ENCODE measurements at places on chromosomes 11 and 22.

DNA sequence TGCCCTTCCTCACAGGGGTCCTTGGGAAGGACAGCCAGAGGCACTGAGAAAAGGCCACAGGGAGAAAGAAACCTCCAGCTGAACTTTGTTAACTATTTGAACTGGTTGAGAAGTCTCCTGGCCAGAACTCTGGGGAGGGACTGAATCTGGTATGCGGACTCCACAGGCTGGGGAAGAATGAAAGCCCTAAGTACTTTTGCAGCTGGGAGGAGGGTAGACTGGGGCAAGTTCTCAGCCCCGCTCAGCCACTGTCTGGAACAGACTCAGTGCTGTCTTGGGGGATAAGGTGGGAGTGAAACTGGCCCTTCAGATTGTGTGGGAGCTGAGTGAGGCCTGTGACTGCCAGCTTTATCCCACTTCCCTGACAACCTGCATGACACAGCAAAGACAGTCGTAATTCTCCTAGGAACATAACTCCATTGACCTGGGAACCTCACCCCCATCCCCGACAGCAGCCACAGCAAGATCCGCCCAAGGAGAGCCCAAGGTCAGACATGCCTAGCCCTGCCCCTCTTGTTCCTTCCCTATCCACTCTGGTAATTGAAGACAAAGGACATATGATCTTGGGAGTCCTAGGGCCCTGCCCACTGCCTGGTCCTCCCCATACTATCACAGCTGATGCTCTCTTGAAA is 475.1 kb upstream of the CNTN5 start:
- no peak for DNase-seq

DNA sequence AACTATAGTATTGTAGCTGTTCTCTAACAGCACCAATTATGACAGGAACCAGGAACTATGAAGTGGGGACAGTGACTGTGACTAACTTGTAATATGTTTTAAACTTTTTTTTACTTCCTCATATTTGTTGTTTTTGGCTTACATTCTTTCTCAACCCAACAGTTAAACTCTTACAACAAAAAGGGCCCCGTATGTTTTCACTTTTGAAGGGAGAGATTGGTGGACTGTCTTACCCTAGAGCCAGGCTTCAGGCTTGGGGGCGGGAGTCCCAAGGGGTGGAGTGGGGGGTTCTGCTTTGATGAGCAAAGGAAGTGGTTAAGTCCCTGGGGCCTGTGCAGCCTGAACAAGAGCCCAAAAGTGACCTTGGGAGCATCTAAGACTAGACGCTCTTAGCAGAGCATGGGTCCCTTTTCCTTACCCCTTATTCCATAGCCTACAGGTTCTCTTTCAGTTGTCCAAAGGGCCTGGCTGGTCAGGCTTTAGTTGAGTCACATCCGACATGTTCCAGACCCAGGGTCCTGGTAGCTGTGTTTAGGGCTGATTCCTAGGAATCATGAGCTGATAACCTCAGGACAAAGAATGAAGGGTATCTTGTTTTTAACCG is 38.8 kb downstream of the STIM1 start:
- DNase-seq, result no peak

- peak; percentile 52 for DNase-seq
Measured at GRCh38 chr22:31637447-31637890, 24.5 kb downstream of the PISD start.

- no peak for DNase-seq
Measured at GRCh38 chr22:49037701-49038245, 789.9 kb downstream of the BRD1 start.

DNA sequence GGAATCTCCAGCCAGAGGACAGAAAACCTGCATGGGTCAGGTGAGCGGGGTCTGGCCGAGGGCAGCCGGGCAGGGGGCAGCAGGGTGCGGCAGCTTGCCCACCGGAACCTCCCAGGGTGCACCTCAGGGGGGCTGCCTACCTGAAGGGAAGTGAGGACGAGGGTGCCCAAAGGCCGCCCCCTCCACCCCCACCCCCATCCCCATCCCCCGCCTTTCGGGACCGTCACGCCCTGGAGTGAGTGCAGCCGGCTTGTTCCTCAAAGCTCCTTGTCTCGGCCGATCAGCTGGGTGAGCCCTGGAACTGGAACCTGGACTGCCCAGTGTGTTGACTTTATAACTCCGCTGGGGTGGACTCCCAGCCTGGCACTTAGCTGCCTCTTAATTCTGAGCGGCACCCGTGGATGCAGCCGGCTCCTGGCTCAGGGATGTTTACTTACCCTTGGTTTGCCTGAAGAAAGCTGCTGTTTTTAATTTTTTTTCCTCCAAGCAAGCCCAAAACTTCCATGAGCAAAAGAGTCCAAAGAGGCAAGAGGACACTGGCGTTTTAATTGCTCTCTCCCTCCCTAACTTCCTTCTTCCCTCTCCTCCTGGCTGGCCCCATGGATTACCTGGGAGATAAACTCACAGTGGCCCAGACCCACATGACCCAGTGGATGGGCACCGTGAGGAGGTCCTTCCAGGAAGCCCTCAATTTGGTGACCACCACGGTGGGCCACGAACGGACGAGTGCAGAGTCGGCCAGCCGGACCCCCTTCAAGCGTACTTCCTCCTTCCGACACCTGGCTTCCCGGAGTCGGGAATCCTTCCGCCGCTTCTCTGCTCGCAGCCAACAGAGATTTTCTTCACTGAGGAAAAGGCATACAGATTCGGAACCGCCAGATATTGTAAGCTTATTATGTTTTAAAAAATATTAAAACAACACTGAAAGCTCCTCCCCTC is 87.8 kb upstream of the CRYBB3 start:
- no peak for DNase-seq

- DNase-seq, result no peak
Measured at GRCh38 chr22:40256516-40256915, 78.8 kb downstream of the TNRC6B start.

GRCh38 chr11:2689651-2690575 is 9.9 kb downstream of the KCNQ1OT1 start:
- DNase-seq, result no peak

DNA sequence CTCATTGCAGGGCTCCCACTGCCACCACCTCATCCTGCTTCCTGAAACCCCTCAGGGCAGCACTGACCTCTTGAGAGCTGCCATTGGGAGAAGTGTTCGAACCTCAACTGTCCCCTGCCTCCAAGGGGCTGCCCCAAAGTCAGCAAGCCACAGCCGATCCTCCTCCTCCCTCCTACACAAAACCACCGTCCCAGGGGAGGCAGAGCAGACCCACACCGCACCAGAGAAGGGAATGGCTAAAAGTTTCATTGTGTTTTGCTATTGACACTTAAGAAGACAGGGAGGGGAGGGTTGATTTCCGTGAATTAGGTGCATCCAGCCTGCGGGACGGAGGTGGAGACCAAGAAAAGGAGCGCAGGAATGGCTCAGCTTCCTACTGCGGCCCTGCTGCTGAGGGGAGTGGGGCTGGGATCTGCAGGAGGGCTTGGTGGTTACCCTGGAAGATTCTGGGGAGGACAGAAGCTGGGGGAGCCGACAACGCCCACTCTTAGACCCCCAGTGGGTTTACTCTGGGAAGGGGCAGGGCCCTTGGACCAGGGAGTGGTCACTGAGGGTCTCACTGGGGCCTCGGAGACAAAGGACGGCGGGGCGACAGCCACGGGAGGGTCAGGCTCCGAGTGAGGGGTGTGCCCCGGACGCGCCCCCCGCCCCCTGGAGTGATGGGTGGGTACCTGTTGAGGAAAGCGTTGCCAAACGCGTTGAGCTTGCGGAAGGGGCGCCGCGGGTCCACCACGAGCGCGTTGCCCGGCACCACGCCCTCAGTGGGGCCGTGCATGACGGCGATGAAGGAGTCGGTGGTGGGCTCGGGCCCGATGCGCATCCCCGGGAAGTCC is 815 bp downstream of the EHD1 start:
- no peak for DNase-seq

- peak; percentile 46 for DNase-seq
Measured at GRCh38 chr22:39384750-39385480, 14.7 kb upstream of the TAB1 start.

GRCh38 chr11:114027391-114027790 is 32.1 kb upstream of the ZBTB16 start:
- DNase-seq, result peak; percentile 28

DNA sequence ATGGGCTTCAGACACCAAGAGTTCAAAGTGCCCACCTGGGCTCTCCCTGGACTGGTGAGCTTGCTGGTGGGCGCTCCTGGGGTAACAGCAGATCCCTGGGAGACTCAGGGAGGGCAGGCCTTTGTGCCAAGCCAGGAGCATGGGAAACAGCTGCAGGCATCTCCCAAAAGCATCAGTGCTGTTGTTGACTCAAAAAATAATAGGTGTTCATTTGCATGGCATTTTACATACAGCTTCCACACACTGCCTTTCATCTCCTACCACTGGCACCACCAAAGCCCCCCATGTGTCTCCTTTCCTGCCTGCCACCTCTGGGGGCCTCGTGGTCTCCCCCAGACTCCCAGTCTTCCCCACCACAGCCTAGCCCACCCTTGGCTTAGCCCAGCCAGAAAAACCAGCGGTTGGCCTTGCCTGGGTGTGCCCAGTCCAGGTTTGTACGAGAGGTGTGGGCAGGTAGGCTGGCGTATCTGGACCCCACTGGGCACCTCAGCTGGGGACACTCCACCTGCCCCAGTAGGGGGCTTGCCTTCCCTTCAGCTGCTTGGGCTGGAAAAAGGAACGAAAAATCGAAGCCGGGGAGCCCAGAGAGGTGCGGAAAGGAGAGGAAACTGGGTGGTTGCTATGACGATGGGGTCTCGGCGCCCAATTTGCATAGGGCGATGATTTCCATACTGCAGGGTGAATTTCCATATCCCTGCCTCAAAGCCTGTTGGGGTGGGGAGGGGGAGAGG is 15.0 kb downstream of the POU2F3 start:
- no peak for DNase-seq

DNA sequence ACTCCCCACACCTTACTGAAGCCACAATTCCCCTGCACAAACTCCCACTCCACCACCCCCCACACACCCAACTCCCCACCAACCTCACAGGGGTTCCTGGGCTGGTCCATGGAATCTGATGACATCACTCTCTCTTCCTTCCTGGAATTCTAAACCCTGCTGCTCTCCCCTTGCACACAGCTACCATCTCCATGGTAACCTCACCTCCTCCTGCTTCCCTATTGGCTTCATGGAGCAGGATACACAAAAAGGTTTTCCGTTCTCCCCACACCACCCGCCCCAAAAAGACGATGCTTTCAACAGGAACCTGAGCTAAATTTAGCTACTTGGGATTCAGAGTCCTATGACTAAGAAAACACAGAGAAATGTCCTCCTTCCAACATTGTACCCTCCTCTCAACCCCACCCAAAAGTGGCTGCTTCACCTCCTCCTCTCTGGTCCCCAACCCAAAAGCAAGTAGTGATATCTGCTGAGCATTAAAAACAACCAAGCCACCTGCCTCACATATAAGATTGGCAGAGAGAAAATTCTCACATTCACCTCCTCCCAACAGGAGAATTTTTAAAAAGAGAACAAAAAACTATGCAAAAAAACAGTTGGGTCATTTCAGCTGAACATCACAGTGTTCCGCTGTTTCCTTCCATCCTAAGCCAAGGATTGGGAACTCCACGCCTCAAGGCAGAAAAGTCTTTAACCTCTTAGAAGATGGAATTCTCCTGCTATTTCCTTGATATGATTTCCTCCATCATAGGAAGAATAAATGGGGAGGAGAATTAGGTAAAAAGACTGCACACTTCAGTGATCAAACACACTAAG is 66.9 kb downstream of the RBFOX2 start:
- peak; percentile 85 for DNase-seq

GRCh38 chr11:61679296-61679695 is 895 bp upstream of the DAGLA start:
- no peak for DNase-seq

DNA sequence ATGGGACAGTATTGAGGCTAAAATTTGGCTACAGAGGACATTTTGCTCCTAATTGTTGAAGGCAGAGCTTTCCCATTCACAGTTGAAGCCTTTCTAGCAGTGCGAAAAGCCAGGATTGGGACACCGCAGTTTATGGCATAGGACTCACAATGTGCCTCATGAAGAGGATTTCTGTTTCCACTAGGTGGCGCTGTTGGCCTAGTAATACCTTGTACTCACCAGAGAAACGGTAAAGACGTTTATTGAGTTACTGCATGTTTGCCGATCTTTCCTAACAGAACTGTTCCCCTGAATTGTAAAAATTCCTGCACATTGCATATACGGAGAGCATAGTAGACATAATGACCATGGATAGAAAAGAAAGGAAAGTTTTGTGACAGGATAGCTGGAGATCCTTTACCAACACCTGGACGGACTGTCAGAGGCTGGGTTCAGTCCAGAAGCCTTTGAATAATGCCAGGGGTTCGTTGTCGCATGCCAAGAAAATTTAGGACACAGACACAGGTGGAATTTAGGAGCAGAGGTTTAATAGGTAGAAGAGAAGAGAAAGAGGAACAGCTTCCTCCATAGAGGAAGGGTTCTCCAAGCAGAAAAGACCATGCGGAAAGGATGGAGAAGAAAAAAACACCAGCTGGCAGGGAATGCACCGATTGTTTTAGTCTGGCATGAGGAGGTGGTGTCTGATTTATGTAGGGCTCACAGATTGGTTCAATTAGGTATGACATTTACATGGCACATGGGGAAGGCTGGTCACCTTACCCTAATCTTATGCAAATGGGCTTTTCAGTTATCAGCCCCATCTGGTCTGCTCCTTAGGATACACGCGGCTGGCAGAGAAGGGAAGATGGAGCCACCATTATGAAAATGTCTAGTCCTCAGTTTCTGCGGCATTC is 10.8 kb upstream of the OR51D1 start:
- peak; percentile 36 for DNase-seq

GRCh38 chr22:44895296-44896055 is 114.3 kb downstream of the PHF21B start:
- DNase-seq, result no peak

- DNase-seq, result no peak
Measured at GRCh38 chr22:35472488-35472887, 68.1 kb upstream of the RASD2 start.

GRCh38 chr22:37519268-37520195 is at the start of gene CARD10:
CARD10 (minus strand) TSS chr22:37519415; CDS start chr22:37519200, 215 bp downstream.
- no peak for DNase-seq

DNA sequence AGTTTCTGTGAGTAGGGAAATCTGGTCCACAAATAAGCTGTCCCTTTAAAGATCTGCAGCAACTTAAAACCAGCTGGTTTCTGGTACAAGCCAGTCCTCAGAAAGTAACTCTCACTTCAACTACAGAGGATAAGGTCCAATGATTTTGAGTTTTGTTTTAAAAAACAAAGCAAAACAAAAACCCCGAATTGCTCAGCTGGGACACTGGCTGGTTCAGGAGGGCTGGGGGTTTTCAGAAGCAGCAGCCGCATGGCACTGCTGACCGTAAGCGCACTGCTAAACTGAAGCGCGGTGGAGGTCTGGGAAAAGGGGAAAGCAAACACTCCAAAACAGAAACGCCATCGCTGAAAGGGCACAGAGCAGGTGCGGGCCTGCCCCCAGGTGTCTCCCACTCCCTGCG is 59.7 kb downstream of the MICAL3 start:
- DNase-seq, result no peak

GRCh38 chr11:33475993-33476392 is 218.8 kb downstream of the HIPK3 start:
- DNase-seq, result peak; percentile 65

DNA sequence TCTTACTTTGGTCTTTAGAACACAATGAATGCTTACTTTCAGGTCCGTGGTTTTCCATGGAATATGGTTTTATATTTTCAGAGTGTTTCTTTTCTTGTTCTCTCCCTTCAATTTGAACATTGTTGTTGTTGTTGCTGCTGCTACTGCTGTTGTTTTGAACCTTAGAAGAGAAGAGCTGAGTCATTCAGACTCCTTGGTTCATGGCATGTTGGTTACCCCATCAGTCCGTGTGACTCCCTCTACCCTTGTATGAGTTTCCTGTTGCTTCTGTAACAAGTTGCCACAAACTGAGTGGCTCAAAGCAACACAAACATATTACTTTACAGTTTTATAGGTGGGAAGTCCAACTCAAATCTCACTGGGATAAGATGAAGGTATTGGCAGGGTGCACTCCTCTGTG is 511.0 kb downstream of the INSC start:
- no peak for DNase-seq

GRCh38 chr22:48258811-48259210 is 1496.4 kb downstream of the TBC1D22A start:
- no peak for DNase-seq
